ENCODE measurements at places on chromosomes 3 and 15. TPM values are rescaled to one million over a fixed set of nuclear protein-coding genes. Genes with fewer than 3 reads are reported as not detected.
A peak's percentile ranks its signal among the peaks of the same experiment; 100 is the strongest.

Gene MEX3B
- total RNA-seq, result 0.26 TPM

Gene CCR3
- total RNA-seq, result not detected

Gene GOLGA6L4
- 2.9 TPM for total RNA-seq

Gene ZBBX
- total RNA-seq, result not detected

Gene UNC13C
- 0.19 TPM for total RNA-seq

Gene GPR149
- not detected for total RNA-seq

- no peak overlapping the region for H3K27ac ChIP-seq
- H3K4me3 ChIP-seq, result no peak overlapping the region
- no peaks in the 10 kb centered on the region for H3K27me3 ChIP-seq
- DNase-seq, result no peak
- H3K36me3 ChIP-seq, result no peaks in the 10 kb centered on the region
- H3K4me1 ChIP-seq, result no peaks in the 10 kb centered on the region
Measured at GRCh38 chr3:63429905-63430304, 151.8 kb downstream of the SYNPR start.

DNA sequence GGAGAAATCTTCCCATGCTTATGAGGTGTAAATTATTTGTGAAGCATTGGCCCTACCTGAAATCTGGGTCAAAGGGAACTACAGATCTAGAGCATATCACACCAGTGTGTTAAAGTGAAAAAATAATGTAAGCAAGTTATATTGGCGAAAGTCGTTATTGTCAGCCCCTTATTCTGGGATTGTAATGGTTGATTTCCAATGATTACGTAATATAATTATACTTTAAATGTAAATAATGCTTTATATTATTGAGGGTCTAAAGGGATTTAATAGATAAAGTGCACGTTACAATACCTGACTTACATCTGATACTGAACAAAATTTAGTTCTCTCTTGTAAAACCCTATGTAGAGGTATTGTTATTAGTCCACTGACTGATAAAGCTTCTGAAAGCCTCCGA lies 101.2 kb downstream of the NEO1 start:
- H3K4me3 ChIP-seq, result no peak overlapping the region
- no peak overlapping the region for H3K27ac ChIP-seq

DNA sequence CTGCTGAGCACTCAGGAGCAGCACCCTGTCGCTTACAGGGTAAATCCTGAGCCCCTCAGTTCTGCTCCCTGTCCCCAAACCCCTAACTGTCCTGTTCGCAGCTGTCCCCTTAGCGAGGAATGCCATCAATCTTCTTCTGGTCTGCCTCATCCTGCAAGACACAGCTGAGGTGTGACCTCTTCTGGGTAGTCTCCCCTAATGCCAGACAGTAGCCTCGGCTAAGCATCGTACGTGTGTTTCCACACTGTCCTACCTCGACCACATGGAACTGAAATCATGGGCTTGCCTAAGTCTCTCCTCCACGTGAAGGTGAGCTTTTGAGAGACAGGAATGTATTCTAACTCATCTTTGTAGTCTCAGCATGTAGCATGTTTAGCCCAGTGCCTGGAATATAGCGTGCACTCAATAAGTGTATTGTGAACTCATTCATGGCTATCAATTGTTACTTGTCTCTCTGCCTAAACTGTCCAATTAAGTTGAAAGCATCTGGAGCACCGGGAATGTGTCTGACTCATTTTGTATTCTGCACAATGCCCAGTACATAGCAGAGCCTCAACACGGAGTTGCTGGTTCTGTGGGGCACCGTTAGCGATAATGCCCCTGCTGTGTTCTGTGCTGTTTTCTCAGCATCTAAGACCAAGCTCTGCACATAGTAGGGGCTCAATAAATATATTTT lies 90.2 kb downstream of the HES1 start:
- no peaks in the 10 kb centered on the region for H3K36me3 ChIP-seq
- H3K27me3 ChIP-seq, result no peaks in the 10 kb centered on the region
- H3K4me1 ChIP-seq, result peaks cover 34% of the 10 kb centered on the region

- no peak overlapping the region for H3K4me3 ChIP-seq
- no peak overlapping the region for H3K27ac ChIP-seq
- peaks cover under 1% of the 10 kb centered on the region for H3K4me1 ChIP-seq
- no peaks in the 10 kb centered on the region for H3K27me3 ChIP-seq
- H3K36me3 ChIP-seq, result no peaks in the 10 kb centered on the region
Measured at GRCh38 chr3:108292450-108292849, 3.9 kb upstream of the HHLA2 start.

- no peak overlapping the region for H3K4me3 ChIP-seq
- no peaks in the 10 kb centered on the region for H3K36me3 ChIP-seq
- no peaks in the 10 kb centered on the region for H3K4me1 ChIP-seq
- no peak for DNase-seq
- H3K27me3 ChIP-seq, result no peaks in the 10 kb centered on the region
Measured at GRCh38 chr15:85062560-85062959, 80.9 kb downstream of the PDE8A start.

GRCh38 chr15:53658827-53659555 lies 100.5 kb downstream of the WDR72 start:
- no peaks in the 10 kb centered on the region for H3K27me3 ChIP-seq
- no peak for DNase-seq
- H3K36me3 ChIP-seq, result no peaks in the 10 kb centered on the region
- no peaks in the 10 kb centered on the region for H3K4me1 ChIP-seq
- no peak overlapping the region for H3K4me3 ChIP-seq

GRCh38 chr3:150828261-150828660 lies 65.3 kb upstream of the SIAH2 start:
- H3K36me3 ChIP-seq, result no peaks in the 10 kb centered on the region
- no peaks in the 10 kb centered on the region for H3K4me1 ChIP-seq
- no peaks in the 10 kb centered on the region for H3K27me3 ChIP-seq
- no peak overlapping the region for H3K27ac ChIP-seq
- DNase-seq, result no peak

- H3K27me3 ChIP-seq, result no peaks in the 10 kb centered on the region
- peaks cover 8% of the 10 kb centered on the region for H3K4me1 ChIP-seq
- peak overlapping the region; percentile 11 for H3K27ac ChIP-seq
- no peak overlapping the region for H3K4me3 ChIP-seq
Measured at GRCh38 chr3:59809710-59810444, 760.1 kb upstream of the CFAP20DC start.

- H3K4me3 ChIP-seq, result no peak overlapping the region
- peaks cover 86% of the 10 kb centered on the region for H3K4me1 ChIP-seq
- no peaks in the 10 kb centered on the region for H3K36me3 ChIP-seq
- H3K27me3 ChIP-seq, result no peaks in the 10 kb centered on the region
Measured at GRCh38 chr3:172560586-172560985, 37.4 kb upstream of the TNFSF10 start.
